ENCODE measurements at places on chromosomes 16 and 17. TPM values are rescaled to one million over a fixed set of nuclear protein-coding genes. Genes with fewer than 3 reads are reported as not detected.

The ZNF469 gene
- 7.7 TPM for total RNA-seq

The TERB1 gene
- total RNA-seq = not detected

The CXCL16 gene
- total RNA-seq = 16.2 TPM

The CDC6 gene
- total RNA-seq = 52.7 TPM

The KCNG4 gene
- not detected for total RNA-seq

The WNT9B gene
- not detected for total RNA-seq
